ENCODE measurements at places on chromosomes 11 and 22. TPM values are rescaled to one million over a fixed set of nuclear protein-coding genes. Genes with fewer than 3 reads are reported as not detected.

HIPK3 gene
- polyA plus RNA-seq: 16.3 TPM

KCNJ4 gene
- not detected for polyA plus RNA-seq

OR56A1 gene
- not detected for polyA plus RNA-seq

EXPH5 gene
- 3.4 TPM for polyA plus RNA-seq

OR5T3 gene
- not detected for polyA plus RNA-seq

DRAP1 gene
- 130 TPM for polyA plus RNA-seq

OR8A1 gene
- not detected for polyA plus RNA-seq

OR5A1 gene
- not detected for polyA plus RNA-seq

DUSP8 gene
- polyA plus RNA-seq: 1.6 TPM

CSF2RB gene
- polyA plus RNA-seq: not detected

TNNT3 gene
- not detected for polyA plus RNA-seq

GAL3ST1 gene
- polyA plus RNA-seq: 0.03 TPM

SERHL2 gene
- 1.6 TPM for polyA plus RNA-seq

RFPL1 gene
- not detected for polyA plus RNA-seq

RCN1 gene
- 312 TPM for polyA plus RNA-seq

PPP2R5B gene
- polyA plus RNA-seq: 12.4 TPM

SLC22A12 gene
- not detected for polyA plus RNA-seq

OTOG gene
- not detected for polyA plus RNA-seq

KCNQ1OT1 gene
- polyA plus RNA-seq: 0.05 TPM

KRTAP5-8 gene
- not detected for polyA plus RNA-seq

TSPAN32 gene
- polyA plus RNA-seq: 0.05 TPM

UBASH3B gene
- polyA plus RNA-seq: 13.1 TPM

OR10A2 gene
- not detected for polyA plus RNA-seq

NAALAD2 gene
- polyA plus RNA-seq: 0.73 TPM

NLRP14 gene
- 0.07 TPM for polyA plus RNA-seq

HIKESHI gene
- 63.0 TPM for polyA plus RNA-seq

TCN2 gene
- polyA plus RNA-seq: 12.0 TPM

PRG3 gene
- polyA plus RNA-seq: not detected

MRGPRX4 gene
- polyA plus RNA-seq: not detected

PAK1 gene
- 67.6 TPM for polyA plus RNA-seq

FAM180B gene
- polyA plus RNA-seq: not detected

C11orf87 gene
- 0.02 TPM for polyA plus RNA-seq

GGTLC3 gene
- not detected for polyA plus RNA-seq

CD3D gene
- polyA plus RNA-seq: not detected

FAM89B gene
- 18.3 TPM for polyA plus RNA-seq

SERPING1 gene
- 35.8 TPM for polyA plus RNA-seq

SMIM35 gene
- not detected for polyA plus RNA-seq

CEP57 gene
- polyA plus RNA-seq: 30.6 TPM

B3GAT1 gene
- not detected for polyA plus RNA-seq

DBX1 gene
- not detected for polyA plus RNA-seq

PANX3 gene
- not detected for polyA plus RNA-seq

TEF gene
- 8.2 TPM for polyA plus RNA-seq

MEI1 gene
- polyA plus RNA-seq: 4.3 TPM

ZNRD2 gene
- 32.0 TPM for polyA plus RNA-seq

P4HA3 gene
- 2.2 TPM for polyA plus RNA-seq

OR5B17 gene
- not detected for polyA plus RNA-seq

DLG2 gene
- polyA plus RNA-seq: 0.54 TPM

Measured in fibroblast of lung (primary cell).